Heart left ventricle (tissue), 16 donors: ENCODE measurements at places on chromosomes 16 and 17. TPM values are rescaled to one million over a fixed set of nuclear protein-coding genes. Genes with fewer than 3 reads are reported as not detected.
A peak's percentile ranks its signal among the peaks of the same experiment; 100 is the strongest.

PRDM7 gene
- not detected for total RNA-seq

RND2 gene
- 0.43 TPM for total RNA-seq

- DNase-seq = no peak
These were observed 27.4 kb downstream of the YWHAE start for GRCh38 chr17:1372618-1373017.

RDM1 gene
- not detected for total RNA-seq

GRCh38 chr17:83055911-83056582, 23.4 kb upstream of the METRNL start:
- DNase-seq = peak; percentile 55

VTN gene
- 57.7 TPM for total RNA-seq

NAA60 gene
- 42.3 TPM for total RNA-seq

- no peak for DNase-seq
These were observed 1884.8 kb downstream of the TP53TG3F start for GRCh38 chr16:35344012-35344762.

NXPH3 gene
- total RNA-seq = 3.8 TPM

POLR2C gene
- total RNA-seq = 37.4 TPM

OTOP3 gene
- not detected for total RNA-seq

- no peak for DNase-seq
These were observed 14.1 kb downstream of the MYO1C start for GRCh38 chr17:1478418-1478817.

DNA sequence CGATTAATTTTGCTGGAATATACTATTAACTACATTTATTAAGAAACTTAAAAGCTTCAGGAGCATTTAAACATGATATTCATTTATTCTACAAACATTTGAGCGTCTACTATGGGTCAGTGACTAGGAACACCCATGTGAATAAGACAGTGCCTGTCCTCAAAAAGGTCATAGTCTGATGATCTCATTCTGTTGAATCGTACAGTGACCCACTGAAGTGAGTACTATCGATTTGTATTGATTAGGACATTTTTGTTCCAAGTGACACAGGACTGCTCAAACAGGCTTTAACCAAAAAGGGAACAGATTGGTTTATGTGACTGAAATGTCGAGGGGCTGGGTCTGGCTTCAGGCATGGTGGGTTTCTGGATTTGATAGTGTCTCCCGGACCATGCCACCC, 68.6 kb downstream of the WSB1 start:
- no peak for DNase-seq

GRCh38 chr17:54967621-54968261, 713 bp downstream of the COX11 start:
- DNase-seq = no peak

DNA sequence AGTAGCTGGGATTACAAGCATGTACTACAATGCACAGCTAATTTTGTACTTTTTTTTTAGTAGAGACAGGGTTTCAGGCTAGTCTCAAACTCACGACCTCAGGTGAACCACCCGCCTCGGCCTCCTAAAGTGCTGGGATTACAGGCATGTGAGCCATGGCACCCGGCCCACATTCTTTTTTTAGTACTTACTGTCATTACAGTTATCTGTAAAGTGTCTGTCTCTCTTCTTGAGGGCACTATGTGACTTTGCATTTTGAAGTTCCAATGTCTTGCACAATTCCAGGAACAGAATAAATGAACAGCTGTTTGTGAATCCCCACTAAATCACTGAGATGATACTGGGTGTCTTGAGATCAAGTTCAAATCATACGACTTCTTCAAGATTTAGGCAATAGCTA, 1540.3 kb downstream of the CDH11 start:
- peak; percentile 66 for DNase-seq

DNA sequence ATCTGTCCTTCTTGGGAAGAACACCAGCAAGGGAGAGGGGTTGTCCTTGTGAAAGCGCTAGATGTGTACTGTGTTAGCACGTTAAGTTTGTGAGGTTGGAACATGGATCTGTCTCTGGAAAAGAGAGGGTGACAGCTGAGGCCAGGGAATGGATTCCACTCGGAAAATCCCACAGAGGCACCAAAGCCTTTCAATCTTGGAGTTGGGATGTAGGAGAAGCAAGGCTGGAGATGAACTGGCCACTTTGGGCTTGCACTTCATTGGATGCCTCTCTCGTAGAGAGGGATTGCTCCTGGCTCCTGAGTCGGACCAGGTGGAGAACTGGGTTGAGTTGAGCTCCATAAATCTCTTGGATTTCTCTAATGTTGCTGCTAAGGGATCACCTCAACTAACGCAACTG, 67.2 kb downstream of the CCDC182 start:
- no peak for DNase-seq

DNA sequence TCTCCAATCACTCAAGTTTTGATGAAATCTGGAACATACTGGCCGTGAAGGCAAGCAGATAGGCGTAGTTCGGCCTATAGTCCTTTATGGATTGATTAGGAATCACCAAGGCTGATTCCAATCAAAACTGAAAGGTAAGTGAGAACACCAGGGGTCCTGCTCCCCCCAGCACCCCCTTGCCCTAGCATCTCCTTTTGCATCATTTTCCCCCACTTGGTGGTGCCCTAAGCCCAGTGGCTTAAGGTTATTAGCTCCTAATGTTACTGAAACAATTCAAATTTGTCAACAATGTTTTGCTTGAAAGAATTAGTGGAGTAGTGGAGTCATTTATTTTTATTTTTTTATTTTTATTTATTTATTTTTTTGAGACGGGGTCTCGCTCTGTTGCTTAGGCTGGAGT, 4.9 kb downstream of the SLFN14 start:
- no peak for DNase-seq

CLDN6 gene
- not detected for total RNA-seq

- no peak for DNase-seq
These were observed 6.8 kb upstream of the SULT1A1 start for GRCh38 chr16:28616636-28617035.

KRT39 gene
- total RNA-seq = not detected

EVI2A gene
- total RNA-seq = 1.6 TPM

TPSG1 gene
- total RNA-seq = not detected

- DNase-seq = no peak
These were observed 230.1 kb downstream of the RAB11FIP4 start for GRCh38 chr17:31621566-31621965.

GNG13 gene
- not detected for total RNA-seq

FXR2 gene
- 121 TPM for total RNA-seq

DNA sequence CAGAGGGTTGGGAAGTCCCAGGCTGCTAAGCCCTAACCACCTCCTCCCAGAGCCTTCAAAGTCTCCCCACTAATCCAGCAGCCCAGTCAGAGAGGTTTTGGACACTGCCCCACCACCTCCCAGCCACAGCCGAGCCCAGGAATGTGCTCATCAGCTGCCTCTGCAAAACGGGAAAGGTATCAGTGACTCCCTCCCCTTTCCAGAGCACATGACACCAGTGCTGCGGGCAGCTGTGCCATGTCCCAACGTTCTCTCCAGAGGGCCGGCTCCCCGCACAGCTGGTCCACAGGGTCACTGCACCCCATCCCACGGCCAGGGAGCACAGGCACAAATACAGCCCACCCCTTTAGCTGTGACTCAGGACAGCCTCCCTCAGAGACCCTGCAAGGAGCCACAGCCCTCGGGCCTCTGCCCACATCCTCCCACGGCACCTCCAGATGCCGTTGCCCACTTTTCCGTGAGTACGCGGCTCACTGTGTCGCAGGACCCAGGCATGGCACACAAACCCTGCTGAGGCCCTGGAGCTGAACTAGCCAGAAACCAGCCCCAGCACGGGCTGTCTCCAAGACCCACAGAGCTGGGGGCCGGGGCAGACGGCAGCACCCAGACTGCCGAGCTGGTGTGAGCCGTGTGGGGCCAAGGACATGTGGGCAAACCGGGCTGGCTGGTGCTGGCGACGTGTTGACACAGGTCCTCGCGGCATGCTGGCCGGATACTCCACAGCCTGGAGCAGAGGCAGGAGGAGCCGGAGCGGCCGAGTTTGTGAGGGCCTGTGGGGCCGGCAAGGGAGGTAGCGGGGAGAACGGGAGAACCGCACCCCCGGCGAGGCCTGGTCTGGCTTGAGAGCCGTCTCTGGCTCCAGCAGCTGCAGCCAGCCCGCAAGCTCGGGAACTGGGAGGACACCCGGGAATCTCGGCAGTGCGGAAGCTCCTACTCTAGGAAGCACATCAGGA, 6.3 kb upstream of the PPP1R27 start:
- no peak for DNase-seq

ZNF629 gene
- total RNA-seq = 30.9 TPM

DNA sequence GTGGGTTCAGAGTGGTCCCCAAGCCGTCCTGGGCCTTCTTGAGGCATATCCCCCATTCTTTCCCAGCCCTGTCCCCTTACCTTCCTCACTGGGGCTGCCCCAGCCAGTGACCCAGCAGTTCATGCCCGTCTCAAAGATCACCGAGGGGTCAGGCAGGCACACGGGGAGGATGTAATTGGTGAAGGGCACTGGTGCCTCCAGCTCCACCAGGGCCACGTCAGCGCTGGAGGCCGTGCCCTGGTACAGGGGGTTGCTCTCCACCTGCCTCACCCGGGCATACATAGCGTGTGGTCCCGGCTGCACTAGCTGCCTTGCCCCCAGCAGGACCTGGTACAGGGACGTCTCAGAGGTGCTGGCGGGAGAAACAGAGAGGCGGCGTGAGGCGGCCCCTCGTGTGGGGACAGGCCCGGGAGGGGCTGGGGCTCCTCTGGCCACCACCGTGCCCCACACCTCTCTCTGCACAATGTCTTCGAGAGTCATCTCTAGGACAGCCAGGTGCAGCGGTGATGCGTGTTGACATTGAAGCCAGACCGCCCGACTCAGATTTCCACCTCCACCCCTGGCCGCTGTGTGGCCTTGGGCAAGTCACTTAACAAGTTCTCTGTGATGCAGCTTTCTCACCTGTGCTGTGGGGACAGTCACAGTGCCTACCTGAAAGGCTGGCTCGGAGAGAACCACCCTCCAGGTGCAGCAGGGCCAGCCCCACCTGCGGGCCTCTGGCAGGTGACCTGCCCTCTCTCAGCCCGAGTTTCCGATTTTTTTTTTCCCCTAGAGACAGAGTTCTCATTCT, 5.8 kb downstream of the PRSS27 start:
- no peak for DNase-seq

DNA sequence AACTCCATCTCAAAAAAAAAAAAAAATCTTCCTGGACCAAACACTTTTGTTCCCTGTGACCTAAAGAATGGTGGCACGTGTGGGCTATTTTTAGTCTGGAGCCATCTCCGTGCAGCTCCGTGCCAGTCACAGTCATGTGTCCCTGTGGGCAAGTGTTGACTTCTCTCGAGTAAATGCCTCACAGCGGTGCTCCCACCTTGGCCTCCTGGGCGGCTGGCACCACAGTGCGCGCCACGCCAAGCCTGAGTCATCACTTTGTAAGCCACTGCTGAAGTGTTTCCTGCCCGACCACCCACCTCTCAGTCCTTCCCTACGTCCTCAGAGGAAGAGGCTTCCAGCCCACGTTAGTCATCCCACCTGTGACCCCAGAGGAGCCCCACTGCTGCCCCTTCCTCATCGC, 10.9 kb upstream of the HEXD start:
- DNase-seq = no peak

- no peak for DNase-seq
These were observed 299.8 kb upstream of the ZFHX3 start for GRCh38 chr16:73347500-73348375.
